ENCODE measurements at places on chromosomes 1 and 21.

DNA sequence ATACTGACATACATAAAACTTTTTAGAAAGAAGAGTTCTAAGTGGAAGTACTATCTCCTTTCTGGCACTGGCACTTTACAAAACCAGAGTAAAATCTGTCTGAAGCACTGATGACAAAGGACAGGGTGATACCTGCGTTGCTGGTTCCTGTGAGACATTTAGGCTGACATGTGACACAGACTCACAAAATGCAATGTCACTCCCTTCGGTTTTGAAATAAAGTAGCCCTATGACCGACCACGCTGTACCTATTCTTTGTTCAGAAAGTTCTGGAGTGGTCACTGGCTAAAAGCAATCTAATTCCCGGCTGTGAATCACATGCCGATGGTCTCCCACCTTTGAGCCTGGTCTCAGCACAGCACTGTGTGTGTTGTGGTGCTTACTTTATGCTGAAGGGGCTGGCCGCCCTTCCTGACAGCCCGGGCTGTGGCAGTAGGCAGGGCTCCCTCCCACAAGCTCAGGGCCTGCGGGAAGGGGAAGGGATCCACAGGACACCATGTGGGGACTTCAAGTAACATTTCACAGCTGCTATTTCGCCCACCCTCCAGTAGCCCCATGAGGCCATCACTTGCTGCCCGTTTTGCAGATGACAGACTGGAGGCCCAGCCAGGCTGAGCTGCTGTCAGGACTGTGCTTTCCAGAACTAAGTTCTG is 48.0 kb downstream of the MRPL37 start:
- DNase-seq, result no peak

DNA sequence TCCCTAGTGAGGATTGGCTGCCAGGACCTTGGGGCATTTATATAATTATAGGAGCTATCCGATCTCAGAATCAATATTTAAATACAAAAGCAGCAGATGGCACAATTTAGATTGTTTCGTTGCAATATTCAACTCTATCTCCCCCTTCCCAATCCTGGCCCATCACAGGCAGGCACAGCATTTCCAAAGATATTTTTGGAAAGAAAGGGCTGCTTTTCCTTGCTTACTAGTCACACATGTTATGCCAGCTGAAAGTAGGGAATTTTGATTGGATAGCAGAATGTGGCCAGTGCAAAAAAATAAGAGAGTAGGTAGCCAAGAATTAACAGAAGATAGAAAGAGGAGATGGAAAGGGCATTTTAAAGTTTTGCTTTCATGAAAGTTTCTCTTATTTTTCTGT is 37.9 kb downstream of the IL12RB2 start:
- DNase-seq, result no peak

DNA sequence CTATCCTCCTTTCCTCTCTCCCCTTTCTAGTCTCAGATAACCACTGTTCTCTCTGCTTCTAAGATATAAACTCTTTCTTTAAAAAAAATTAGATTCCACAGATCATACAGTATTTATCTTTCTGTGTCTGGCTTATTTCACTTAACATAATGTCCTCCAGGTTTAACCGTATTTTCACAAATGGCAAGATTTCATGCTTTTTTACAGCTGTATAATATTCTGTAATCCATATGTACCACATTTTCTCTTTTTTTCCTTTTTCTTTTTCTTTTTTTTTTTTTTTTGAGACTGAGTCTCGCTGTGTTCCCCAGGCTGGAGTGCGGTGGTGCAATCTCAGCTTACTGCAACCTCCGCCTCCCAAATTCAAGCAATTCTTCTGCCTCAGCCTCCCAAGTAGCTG is 5.1 kb upstream of the SLC16A1 start:
- no peak for DNase-seq

DNA sequence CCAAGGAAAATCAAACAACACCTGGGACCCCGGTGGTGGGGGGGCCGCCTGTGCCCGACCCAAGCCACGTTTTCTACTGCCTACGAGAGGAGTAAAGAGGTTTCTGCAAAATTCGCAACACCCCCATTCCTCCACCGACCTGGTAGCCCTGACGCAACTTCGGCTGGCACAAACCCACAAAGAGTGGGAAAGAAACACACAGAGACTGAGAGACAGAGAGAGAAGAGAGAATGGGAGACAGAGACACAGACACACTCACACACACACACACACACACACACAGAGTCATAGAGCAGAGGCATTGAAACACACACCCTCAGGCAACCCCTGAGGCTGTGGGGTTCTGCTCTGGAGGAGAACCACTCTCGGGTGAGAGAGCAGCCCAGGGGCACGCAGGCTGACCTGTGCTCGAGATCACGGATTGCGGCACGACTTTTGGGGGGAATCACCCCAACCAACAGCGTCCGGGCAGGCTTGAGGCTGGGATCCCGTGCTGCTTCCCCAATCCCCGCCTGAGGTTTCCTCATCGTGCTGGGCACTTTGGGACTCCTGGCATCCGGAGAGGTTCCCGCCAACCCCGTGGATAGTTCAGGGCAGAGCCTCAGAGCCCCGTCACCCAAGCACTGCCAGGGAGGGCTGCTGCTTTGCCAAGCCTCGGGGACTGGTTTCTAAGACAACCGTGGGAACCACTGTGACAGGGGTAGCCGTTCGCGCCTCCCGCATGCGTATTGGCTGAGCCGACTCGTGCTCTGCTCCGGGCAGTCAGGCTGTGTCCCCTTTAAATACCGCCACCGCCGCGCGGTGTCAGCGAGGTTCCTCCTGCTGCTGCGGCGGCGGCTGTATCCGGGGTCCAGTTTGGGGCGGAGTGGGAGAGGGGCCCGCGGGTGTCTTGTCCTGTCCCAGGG is 682.4 kb upstream of the TPTE start:
- DNase-seq, result no peak

DNA sequence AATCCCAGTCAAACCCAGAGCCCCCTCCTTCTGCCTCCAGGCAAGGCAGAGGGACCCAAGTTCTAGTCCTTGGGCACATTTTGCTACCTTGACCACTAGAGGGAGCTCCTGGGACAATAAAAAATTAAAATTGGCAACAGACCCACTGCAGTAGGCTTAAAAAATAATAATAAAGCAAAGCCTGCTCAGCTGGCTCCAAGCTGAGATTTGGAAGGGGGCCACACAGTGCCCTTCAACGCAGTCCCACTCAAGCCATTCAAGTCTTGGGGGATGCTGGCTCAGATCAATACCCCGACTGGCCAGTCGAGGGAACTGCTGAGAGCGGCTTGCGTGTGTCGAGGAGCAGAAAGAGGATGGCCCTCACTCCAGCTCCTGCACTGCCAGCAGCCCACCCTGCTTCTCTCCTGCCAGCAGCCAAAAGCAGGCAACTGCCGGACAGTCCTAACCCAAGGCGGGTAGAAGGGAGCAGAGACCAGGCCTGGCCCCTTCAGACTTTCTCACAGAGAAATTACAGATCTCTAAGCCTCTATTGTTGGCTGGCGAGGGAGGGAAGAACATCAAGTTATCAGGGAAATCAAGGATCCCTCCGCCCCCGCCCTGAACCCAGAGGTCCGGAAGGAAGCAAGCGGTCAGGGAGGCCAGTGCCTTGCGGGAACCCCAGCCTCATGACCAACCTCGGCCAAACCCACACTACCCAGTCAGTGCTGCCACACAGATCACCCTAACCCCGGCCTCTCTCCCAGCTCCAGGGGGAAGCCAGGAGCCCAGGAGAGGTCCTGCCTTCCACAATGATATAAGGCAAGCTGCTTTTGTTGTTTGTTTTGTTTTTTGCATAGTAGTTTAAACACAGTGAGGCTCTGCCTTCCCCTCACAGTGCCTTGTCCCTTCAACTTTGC is 4.9 kb upstream of the ALDH4A1 start:
- peak; percentile 30 for DNase-seq

- no peak for DNase-seq
Measured at GRCh38 chr1:15207031-15207828, 39.8 kb upstream of the FHAD1 start.

GRCh38 chr1:229108598-229109201 is 162.2 kb upstream of the RAB4A start:
- DNase-seq, result no peak

GRCh38 chr1:150973258-150973835 is 1.3 kb downstream of the CERS2 start:
- no peak for DNase-seq

- DNase-seq, result no peak
Measured at GRCh38 chr1:199129247-199129646, 490.4 kb downstream of the PTPRC start.

- DNase-seq, result no peak
Measured at GRCh38 chr1:81540216-81540615, 260.5 kb upstream of the ADGRL2 start.

GRCh38 chr1:63662056-63662836 is 69.0 kb downstream of the PGM1 start:
- no peak for DNase-seq

DNA sequence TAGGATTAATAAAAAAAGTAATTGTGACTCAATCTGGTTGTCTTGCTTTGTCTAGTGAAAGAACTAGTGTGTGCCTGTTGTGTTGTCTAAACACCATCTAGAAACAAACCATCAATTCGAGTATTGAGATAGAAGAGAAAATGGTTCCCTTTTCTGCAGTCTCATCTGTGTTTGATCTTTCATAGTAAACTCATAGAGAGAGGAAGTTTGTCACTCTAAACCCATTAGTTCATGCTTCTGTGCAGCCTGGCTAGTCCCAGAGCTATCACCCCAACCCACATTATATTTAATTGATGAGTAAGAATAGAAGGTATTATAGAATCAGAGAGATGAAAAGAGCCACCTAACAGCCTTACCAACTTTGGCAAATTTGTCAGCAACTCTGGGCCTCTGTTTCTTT is 99.5 kb downstream of the TGFB2 start:
- no peak for DNase-seq

DNA sequence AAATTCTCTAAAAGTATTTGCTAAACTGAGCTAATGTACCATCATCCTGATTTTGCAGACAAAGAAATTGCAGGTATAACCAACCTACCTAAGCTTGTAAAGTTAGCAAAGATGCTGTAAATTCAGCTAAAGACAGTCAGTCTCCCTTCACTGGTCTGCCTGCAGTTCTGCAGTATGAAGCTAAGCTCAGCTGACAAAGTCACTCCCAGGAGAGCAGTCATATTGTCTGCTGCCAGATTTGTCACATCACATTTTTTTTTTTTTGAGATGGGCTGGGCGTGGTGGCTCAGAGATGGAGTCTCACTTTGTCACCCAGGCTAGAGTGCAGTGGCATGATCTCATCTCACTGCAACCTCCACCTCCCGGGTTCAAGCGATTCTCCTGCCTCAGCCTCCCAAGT is 8.9 kb upstream of the CMPK1 start:
- DNase-seq, result no peak

DNA sequence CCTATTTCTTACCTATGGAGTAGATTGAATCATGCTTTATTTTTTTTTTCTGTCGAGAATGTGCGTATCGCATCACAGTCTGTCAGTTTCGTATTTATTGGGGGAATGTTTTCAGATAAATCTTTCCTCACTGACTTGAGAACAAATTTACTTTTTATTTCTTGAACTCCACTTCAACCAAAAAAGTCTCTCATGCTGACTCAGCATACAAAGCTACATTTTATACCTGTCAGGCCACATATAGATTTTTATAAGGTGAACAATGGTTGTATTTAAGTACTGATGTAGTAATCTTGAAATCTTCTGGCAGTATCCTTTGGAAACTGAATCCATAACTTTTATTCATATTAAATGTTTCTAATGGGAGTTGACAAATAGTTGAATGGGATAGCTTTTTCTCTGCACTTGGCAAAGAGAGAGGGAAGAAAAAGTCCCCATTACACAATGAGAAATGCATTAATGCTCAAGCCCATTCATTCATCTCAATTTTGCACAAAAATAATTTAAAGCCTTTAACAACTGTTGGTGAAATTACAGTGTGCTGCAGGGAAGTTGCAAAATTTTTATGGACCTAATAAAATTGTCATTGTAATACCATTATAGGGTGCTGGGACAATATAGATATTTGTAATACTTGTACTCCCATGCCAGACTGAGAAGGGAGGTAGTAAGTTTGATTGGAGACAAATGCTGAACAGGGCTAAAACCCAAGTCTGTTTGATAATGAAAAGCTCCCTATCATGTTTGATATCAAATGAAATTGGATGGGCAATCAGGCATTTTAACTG is 367.6 kb downstream of the HLX start:
- DNase-seq, result no peak

DNA sequence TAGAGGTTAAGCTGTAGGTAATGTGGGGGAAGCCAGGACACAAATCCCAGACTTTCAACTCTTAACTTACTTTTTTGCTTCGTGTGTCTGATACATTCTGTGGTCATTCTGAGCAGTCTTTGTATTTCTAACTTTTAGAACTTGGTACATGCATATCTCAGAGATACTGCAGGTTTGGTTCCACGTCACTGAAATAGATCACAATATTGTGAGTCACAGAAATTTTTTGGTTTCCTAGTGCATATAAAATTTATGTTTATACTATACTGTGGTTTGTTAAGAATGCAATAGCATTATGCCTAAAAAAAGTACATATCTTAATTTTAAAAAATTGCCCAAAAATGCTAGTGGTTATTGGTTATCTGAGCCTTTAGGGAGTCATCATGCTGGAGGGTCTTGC is 3.2 kb downstream of the URB2 start:
- no peak for DNase-seq
